ENCODE measurements at places on chromosomes 5 and 9. TPM values are rescaled to one million over a fixed set of nuclear protein-coding genes. Genes with fewer than 3 reads are reported as not detected.

Gene SPINK1
- 3.7 TPM for total RNA-seq

Gene C7
- 326 TPM for total RNA-seq

- no peak for DNase-seq
Measured at GRCh38 chr5:1402611-1403255, 42.5 kb downstream of the SLC6A3 start.

DNA sequence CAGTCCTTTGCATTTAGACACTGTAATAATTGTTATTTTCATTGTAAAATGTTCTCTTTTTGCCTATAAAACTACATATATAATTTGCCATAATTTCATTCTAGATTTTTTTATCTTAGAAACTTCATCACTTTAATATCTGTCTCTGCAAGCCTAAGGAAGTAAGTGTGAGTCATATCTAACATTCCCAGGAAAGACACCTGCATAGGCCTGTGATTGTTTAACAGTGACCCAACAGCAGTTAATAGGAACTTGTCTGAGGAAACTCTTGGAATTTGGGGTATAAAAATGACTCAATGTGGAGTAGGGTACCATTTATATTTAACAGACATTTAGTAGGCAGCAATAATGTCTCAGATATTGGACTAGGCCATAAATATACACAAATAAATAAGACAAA, 229.2 kb upstream of the FAM174A start:
- no peak for DNase-seq

Gene LCNL1
- 0.71 TPM for total RNA-seq

GRCh38 chr9:114108016-114108833, 9.1 kb upstream of the KIF12 start:
- DNase-seq: peak; percentile 90

DNA sequence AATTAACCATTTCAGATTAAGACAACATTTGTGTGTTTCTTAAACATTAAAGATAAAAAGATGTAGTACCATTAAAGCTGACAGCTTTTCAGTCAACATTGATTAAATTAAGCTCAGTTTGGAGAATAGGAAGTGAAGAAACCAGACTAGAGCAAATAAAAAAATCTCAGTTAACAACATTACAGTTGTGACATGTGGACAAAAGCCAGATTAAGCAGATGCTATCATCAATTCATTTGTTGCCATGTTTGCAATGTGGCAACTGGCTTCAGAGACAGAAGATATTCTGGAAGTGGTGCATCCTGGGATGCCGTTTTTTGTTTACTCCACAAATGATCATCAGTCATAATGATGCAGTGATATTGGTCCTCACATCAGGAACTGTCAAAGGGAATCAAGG, 70.3 kb upstream of the CNTLN start:
- no peak for DNase-seq

Gene ASPN
- 4.0 TPM for total RNA-seq

- no peak for DNase-seq
Measured at GRCh38 chr9:131633491-131634031, 88.2 kb downstream of the PRRT1B start.
